Right kidney (tissue), 9 donors: ENCODE measurements at places on chromosomes 16 and 17.

DNA sequence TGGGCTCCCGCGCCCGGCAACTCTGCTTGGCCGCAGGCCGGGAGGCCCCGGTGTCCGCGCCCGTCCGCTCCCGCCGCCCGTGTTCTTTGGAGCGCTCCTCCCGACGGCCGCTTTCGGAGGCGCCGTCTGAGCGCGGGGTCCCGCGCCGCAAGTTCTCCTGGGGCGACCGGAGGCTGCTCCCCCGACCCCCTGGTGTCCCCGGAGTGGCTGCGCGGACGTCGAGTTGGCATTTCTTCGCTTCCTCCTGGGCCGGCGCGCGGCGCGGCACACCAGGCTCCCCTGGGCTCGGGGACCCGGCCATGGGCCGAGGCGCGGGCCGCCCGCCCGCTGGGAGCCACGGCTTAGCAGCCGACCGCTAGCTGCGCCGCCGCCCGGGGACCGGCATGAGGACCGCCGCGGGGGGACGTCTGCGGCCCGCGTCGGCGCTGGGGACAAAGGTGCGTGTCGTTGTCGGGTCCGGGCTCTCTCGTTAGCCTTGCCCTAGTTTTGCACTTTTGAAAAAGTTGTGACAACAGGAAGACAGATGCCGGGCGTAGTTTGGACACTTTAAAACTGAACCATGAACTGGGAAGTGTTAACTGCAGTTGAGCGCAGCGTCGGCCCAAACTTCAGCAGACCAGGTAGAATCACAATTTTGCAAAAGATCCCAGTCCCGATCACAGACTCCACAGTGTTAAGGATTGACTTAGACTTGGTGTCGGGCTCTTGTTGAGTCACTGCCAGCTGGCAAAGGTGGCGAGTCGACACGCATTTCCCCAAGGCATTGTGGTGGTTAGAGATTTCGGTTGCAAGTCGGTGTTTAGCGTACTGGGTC is 700 bp downstream of the UBN1 start:
- DNase-seq: no peak

GRCh38 chr17:21201874-21202273 is 12.1 kb downstream of the TMEM11 start:
- DNase-seq: no peak

DNA sequence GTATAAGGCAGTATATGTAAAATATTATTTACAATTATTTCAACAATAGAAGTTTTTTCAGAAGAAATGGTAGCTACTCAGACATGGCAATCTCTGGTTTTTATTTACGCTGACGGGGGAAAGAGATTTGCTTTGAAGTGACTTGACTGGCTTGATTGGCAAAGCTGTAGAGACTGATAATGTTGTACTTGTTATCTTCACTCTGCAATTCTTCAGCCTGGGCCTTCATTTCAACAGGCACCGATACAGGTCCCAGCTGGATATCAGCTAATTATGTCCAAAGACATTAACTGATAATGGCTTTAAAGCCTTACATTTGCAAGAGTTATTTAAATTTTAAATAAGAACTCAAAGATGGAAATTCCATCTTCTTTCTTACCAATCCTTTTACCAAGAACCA is 151.4 kb upstream of the HS3ST3A1 start:
- no peak for DNase-seq

DNA sequence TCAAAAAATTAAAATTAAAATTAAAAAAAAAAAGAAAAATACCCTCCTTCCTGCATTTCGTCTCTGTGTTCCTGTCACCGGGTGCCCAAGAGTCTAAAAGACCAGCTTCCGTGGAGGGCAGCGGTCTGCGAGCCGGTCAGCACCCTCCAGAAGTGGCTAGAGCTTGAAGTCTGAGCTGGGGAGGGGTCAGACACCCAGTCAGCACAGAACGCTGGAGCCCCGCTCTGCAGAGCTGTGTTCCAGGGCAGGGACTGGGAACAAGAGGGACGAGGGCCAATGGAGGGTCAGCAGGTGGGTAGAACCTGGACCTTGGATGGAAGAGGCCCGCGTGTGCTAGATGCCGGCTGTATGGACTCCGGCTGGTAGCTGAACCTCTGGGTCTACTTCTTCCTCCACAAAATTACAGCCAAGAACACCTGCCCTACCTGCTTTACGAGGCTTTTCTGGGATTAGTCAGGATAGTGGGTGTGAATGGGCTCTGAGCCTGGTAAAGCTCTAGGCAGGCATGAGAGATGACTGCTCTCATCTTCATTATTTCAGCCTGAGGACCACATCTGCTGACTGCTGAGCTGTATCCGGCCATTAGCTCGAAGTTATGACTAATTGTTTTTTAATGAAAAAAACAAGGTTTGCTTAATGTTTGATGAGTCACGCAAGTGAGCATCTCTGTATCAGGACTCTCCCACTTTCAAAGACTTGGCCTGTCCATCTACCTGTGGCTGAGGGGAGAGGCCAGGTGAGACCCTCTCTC is 5.9 kb downstream of the TRPV1 start:
- no peak for DNase-seq

DNA sequence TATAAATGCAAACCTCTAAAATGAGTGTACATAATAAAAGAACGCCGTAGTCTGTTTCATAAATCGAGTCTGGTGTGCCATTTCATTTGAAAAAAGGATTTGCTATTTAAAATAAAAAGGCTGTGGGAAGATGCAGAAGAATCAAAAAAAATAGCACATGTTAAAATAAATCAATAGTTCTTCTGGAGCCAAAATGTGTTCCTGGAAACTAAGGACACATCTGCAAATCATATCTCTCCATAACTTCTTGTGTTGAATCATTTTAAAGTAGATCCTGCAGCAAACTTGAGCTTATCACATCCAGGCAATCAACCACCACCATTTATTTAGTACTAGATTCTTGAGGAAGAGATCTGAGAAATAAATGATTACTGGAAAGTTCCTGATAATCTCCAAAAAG is 29.0 kb downstream of the XPO6 start:
- no peak for DNase-seq

GRCh38 chr17:75592348-75593020 is 4.9 kb downstream of the MYO15B start:
- DNase-seq: no peak
